ENCODE measurements at places on chromosomes 2 and 18.

GRCh38 chr2:159449504-159450124 lies 163.1 kb upstream of the WDSUB1 start:
- DNase-seq = no peak

DNA sequence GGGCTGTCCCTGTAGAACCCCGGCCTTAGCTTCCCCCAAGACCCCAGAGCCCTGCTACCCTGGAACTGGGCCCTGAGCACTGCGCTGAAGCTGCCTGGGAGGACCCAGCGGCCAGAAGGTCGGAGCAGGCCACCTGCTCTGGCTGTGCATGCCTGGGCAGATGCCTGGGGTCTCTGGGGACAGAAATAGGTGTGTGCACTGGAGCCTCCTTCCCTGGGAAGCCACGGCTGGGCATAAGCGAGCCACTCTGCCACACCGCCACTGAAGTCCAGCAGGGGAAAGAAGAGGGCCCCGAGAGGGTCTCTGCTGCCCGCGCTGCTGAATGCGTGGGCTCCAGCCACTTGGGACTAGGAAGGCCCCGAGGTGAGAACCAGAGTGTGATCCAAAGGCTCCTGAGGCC lies 6.7 kb downstream of the GBX2 start:
- DNase-seq = no peak

DNA sequence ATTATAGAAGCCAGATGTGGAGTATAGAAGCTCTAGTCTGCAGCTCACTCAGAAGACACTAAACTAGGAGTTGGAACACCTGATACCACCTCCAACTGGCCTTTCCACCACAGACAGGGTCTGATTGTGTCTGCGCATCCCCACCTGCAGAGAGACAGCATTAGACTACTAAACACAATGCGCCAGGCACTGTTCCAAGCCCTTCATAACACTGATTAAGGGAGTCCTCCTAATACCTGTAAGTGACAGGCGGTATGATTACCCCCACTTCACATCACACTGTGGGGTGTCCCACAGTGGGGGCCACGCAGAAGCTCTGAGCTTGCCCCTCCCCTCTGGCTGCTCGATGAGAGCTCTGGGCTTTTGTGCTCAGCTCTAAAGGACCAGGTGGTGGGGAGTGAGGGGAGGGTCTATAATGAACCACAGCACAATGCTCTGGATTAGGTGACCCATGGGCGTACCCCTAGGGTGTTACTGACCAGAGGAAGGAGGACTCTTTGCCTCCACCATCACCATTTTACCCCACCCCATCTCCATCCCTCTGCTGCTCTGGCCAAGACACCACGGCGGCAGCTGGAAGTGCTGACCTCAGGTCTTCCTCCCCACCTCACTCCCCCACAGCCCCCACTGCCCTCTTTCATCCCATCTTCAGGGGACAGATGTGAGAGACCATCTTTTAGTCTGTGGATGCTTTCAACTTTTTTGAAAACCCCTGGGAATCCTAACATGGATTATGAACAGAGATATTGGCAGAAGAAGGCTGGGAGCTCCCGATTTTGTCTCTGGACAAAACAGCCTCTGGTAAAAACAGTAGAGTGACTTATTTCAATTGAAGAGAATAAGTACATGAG lies 145.1 kb downstream of the GFPT1 start:
- no peak for DNase-seq

GRCh38 chr2:76429374-76429773 lies 718.7 kb upstream of the GCFC2 start:
- no peak for DNase-seq

- DNase-seq = no peak
These were observed 170.9 kb downstream of the BCL2 start for GRCh38 chr18:63148449-63149301.

GRCh38 chr18:74996055-74996454 lies 212.9 kb downstream of the PTGR3 start:
- DNase-seq = no peak

GRCh38 chr2:216235896-216236295 lies 126.7 kb downstream of the XRCC5 start:
- no peak for DNase-seq

DNA sequence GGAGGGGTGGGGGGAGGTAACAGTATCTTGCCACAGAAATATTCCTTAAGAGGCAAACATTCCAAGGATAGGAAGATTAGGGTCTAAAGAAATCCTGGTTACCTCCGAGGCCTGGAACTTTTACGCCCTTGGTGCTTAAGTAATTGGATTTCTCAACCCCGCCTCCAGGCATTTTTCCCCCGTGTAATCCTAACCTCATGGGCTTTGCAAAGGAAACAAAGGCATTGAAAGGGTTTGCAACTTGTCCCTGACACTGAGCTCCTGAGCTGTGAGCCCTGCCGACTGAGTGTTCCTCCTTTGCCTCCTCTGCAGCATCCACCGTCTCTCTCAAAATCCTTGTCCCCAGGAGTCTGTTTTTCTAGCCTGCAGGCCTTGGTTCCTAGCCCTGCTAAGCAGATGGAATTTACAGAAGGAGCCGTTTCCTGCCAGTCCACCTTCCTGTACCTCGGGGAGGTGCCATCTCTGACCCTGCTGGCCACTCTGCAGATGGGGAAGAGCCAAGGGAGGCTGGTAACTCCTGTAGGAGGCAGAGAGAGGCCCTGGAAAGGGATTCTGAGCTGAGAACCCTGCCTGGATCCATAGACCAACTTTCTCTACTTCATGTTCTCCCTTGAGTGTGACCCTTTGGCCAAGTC lies 24.2 kb downstream of the TET3 start:
- no peak for DNase-seq

GRCh38 chr18:21980744-21981143 lies 188.6 kb upstream of the GATA6 start:
- DNase-seq = no peak

DNA sequence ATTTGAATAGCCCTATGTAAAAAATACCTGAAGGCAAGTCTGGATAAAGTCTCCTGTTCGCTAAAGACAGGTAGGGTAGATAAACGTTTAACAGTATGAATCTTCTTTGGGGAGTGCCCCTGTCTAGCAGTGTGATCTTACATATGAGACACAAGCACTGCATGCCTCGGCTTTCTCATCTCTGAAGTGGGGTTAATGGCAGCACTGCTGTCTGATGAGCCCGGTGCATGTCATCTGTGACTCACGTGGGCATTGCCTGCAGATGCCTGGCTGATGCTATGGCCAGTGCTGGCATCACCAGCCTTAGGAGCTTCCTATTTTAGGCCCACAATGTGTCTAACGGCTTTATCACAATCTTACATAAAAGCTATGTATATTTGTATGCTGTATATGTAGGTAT lies 50.1 kb downstream of the GALR1 start:
- DNase-seq = no peak

DNA sequence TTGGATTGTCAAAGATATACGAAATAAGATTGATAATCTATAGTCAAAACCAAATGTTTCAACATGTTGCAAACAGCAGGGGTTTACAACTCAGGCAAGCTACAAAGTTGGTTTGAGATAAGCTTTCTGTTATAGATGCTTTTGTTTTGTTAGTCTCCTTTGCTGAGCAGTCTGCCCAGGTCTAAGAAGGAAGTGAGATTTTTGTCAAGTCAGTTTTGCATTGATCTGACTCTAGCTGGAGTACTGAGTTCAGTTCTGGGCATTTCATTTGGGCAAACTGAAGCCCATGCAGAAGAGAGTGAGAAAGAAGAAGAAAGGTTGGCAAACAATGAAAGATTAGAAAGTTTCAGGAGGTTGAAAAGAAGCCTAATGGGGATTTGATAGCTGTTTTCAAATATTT lies 983.0 kb upstream of the SLC39A10 start:
- DNase-seq = no peak

DNA sequence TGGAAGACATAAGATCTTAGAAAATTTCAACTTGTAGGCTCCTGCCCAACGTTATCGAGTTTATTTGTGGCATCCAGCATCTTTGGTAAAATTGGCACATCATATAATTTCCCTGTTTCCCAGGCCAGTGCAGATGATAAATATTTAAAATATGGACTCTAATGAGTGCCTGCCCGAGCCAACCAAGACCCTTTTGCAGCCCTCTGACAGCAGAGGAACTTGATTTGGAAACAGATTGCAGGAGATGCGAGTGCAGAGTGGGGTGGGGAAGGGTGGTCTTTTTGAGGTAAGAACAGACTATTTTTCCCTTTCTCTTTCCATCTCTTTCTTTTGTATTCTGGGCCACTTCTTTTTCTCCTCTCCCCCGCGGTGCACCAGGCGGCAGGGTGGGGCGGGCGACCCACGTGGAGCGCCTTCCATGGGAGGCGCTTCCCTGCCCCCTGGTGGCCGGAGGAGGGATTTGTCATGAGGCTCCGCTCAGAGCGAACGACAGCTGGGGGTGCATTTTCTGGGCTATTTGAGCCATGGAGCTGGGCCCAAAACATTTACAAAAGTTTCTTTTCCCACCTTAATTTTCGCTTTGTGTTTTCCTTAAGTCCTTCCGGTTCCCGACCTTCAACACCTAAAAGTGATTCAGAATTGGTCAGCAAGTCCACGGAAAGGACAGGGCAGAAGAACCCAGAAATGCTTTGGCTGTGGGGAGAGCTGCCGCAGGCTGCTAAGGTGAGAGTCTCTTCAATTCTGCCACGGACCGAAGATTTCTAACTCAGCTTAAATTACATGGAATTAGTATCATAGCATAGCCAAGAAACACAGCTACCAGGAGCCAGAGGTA lies 32.7 kb downstream of the LPIN1 start:
- DNase-seq = peak; percentile 85

GRCh38 chr18:46271488-46271887 lies 167.3 kb downstream of the HAUS1 start:
- DNase-seq = no peak

DNA sequence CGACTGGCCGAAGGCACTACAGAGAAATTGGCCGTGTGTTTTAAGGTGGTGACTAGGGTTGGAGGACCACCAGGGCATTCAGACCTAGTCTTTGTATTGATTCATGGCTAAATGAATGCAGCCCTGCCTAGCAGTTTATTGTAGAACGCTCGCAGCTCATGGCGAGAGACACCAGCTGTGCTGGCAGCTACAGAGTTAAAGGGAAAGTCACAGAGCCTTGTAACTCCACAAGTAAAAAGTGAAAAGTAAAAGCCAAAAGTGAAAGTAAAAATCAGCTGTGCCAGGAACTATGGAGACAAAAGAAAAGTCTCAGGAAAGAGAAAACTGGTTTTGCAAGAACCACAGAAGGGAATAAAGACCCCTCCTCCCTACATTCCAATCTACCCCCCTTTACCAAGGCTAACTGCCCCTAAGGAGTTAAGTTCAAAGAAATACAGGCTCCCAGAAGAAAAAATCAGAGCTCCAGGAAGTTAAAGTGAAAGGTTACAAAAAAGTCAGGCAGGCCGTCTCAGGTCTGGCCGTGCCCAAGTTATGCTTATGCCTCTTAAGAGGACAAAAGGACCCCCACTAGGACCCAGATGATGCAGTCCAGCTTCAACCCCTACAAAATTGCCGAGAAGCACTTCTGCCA lies 46.4 kb upstream of the SELENOI start:
- DNase-seq = no peak

- no peak for DNase-seq
These were observed 351.6 kb downstream of the EIPR1 start for GRCh38 chr2:3025984-3026383.

Measured in stimulated activated CD8-positive, alpha-beta memory T cell treated with anti-CD3 and anti-CD28 coated beads, Interleukin-12 subunit alpha, Interleukin-12 subunit beta, amount 100 ng/mL, for 1 hour (primary cell).